Left lobe of liver (tissue), 2 donors: ENCODE measurements at places on chromosomes 6 and 20.

- no peak for DNase-seq
These were observed 85.6 kb downstream of the UBE3D start for GRCh38 chr6:82980086-82980485.

DNA sequence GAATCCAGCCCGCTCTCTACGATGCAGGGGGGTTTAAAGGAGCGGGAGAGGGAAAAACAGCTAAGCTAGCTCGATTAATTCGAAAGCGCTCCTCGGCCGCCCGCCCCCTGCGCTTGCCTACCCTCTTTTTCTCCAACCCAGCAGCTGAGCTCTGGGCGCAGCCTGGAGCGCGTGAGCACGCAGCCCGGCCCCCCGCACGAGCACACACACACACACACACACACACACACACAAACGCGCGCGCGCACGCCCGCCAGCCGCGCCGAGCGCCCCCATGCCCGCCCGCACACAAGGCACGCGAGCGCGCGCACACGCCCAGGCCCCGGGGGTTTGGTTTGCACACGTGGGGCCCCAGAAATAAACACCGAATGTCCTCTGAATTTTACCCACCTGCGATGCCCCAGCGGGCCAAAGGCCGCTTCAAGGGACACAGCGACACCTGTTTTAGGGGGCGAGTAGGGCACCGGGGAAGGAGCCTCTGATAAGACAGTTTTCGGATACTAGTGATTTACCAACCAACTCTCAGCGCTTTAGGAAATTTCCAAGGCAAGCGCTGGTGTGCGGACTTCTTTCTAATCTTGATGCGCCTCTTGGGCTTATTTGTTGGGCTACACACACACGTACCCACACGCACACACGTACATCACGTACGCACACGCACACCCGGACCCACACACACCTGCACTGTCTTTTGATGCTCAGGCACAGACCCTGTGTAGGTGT is 802 bp upstream of the NRN1 start:
- DNase-seq = no peak

- DNase-seq = no peak
These were observed 2.0 kb upstream of the TP53RK start for GRCh38 chr20:46691196-46691595.

- peak; percentile 60 for DNase-seq
These were observed 3.0 kb downstream of the FLRT3 start for GRCh38 chr20:14334306-14334930.

GRCh38 chr20:10555865-10556308 is 117.9 kb downstream of the JAG1 start:
- DNase-seq = no peak
